ENCODE measurements at places on chromosomes 12 and 14.

DNA sequence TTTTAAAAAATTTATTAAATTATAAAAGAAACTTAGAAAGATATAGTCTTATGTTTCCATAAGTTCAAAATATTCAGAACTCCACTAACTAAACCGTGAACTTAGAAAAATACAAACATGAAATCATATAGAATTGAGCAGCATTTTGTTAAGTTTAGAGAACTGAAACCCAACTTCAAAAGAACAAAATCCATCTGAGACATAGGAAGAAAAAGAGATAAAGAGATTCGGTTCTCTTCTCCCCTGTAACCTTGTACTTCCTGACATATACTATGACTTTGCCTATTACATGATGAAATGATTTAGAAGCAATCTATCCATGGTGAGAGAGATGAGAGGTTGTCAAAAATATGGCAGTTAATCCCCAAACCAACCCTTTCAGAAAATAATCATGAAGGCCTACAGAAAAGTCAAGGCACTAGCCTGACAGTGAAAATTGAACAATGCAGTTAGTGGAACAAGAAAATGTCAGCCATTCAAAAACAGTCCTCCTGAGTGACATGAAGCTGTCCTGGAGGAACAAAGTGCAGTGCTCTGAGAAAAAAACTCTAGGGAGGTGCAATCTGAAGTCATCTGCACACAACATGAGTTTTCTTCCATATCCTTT, 44.0 kb downstream of the C12orf50 start:
- DNase-seq = no peak

DNA sequence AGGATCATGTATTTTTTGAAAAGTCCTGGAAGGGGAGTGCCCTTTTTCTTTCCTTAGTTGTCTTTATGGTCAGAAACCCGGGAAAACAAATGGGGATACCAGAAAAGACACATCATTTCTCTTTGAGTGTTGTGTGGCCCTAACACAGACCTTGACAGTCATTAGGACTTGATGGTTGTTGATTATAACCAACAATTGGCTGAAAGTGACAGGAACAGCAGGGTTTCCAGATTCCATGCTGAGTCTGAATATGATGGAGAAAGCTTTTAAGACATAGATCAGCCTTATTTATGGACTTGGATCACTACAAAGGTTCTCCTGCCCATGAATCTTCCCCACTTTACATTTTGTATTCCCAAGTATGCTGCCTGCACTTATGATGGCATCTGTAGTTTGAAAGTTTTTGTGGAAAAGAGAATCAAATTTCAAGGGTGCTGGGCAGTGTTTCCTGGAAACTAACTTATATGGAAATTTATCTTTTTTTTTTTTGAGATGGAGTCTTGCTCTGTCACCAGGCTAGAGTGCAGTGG, 30.4 kb downstream of the POLR3B start:
- no peak for DNase-seq

DNA sequence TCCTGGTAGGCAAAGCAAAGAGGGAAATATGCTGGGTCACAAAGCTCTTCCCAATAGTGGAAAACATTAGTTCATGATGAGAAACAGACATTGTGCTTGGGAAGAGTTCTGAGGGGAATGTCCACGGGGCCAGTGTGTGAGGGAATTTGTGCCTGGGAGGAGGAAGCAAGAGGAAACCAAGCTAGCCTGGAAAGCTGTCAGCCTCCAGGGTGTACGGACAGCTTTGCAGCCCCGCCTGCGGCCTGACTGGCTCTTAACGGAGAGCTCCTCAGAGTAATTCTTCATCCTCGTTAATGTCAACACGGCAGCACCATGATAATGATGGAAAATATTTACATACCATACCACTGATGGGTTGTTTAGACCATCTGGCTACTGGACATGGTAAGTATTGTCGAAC, 32.4 kb downstream of the PITPNM2 start:
- no peak for DNase-seq

GRCh38 chr12:104749545-104749944, 208.5 kb downstream of the SLC41A2 start:
- no peak for DNase-seq

GRCh38 chr12:24659016-24659415, 289.9 kb downstream of the BCAT1 start:
- no peak for DNase-seq

DNA sequence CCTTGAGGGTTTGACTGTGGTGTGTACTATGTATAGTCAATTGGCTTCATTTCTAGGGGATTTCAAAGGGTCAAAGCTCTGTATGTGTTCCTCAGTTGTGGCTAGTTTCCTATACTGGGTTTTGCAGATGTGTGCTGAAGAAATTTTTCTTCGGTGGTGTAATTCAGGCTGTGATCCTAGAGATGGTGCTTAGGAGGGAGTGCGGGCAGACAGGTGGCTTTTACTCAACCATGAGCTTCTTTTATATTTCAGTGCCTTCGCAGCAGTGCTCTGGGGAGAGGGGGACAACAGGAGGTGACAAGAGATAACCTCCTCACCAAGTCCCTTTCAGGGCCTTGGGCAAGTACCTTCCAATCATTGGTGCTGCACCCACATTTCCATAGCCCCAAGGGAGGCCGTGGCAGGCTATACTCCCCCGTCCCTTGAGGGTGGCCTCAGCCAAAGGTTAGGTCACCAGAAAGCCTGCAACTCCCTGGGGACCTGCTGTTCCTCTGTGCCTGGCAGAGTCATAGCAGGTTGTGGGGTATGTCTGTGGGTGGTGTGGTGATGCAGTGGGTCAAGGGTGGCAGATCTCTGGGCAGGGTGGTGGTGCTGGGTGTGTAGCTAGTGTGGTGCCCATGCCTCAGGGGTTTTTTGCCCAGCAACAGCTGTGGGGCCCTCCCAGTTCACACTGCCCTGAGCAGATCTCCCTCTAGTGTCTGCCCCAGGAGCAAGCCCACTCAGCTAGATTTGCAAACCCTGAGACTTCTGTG, 37.0 kb upstream of the TMX1 start:
- no peak for DNase-seq

- DNase-seq = no peak
These were observed 10.5 kb upstream of the OR10P1 start for GRCh38 chr12:55626154-55626553.

DNA sequence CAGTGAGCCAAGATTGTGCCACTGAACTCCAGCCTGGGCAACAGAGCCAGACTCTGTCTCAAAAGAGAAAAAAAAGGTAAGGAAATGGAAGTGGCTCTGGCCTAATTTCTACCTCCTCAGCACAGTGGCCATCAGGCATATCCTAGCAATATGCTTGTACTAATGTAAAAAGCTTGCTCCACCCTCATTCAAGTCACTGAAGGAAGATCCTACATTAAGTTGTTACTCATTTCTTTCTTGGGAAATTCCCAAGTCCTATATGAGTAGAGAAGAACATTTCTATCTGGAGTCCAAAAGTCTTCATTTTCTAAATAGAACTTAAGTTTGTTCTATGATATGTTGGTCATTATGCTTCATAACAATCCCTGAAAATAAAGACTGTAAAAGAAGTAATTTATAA, 67.3 kb upstream of the HOXC13 start:
- no peak for DNase-seq

DNA sequence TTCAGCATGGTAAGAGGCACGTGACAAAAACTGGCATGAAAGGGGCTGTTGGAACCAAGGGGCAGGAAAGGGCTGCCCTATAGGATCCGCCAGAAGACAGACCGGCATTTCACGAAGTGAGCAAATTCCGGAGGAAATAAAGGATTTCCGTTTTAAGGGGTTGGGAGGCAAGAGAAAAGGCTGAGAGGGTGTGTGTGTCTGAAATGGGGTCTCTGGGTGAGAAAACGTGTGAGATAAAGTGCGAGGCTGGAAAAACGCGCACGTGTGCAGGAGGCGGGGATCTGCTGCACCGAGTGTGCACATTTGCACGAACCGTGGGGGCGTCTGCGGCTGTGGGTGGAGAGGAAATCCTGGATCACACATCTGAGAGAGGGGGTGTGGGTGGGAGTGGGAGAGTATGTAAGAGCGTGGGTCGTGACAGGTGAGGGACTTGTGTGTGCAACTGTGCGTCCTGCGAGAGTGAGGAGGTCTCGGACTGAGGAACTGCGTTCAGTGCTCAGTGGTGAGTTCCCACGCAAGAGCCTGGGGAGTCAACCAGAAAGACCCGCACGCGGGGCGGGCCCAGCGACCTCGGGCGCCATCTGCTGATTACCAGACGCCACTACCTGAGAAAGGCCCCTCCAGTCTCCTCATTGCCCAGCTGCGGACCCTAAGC, 37.0 kb upstream of the P2RX7 start:
- DNase-seq = peak; percentile 64

DNA sequence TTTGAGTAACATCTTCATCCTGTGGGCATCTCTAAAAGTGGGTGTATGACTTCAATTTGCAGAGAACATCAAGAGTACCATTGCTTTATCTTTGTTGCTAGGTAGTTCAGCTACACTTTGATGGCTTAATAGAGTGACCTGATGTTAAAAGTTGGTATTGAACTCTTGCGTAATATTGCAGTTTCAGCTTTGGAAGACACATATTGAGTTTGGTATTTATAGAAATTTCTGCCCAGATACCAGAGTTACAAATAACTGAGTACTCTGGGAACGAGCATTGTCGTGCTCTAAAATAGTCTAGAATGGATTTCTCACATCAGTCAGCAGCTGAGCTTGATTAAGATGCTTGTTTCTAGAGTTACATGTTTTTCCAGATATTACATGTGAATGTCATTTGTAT, 24.8 kb upstream of the AKAP5 start:
- DNase-seq = no peak

DNA sequence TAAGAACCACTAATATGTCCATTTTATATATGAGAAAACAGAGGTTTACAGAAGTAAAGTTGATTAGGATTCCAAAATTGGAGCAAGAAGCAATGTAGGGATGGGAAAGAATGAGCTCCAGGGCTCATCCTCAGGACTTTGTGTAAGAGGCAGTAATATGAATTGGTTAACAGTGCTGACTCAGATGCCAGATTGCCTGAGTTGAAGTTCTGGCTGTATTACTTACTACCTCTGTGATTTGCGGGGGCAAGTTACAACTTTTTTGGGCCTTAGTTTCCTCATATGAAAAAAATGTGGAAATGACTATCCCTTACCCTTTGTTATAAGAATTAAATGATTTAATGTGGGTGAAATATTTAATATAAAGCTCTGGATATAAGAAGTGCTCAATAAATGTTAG, 35.1 kb upstream of the PPP2R5E start:
- DNase-seq = no peak

DNA sequence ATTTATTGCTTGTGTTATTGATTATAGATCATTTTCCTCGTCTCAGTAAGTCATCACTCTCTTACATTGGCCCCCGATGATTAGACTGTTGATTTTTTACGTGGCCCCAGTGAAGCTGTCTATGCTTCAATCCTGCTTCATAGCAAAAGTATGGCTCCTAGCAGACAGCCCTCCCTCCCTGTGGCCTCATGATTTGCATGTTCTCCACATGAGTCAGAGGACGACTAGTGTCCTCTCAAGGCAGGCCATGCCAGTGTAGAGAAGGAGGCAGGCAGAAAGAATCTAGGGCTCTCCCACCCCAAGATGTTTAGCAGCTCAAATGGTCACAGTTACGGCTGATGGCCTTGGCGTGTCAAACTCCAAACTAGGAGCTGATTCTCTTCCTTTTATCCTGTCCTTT, 59.6 kb downstream of the FIGNL2 start:
- DNase-seq = no peak

GRCh38 chr12:31015215-31015614, 58.4 kb upstream of the DDX11 start:
- DNase-seq = no peak

DNA sequence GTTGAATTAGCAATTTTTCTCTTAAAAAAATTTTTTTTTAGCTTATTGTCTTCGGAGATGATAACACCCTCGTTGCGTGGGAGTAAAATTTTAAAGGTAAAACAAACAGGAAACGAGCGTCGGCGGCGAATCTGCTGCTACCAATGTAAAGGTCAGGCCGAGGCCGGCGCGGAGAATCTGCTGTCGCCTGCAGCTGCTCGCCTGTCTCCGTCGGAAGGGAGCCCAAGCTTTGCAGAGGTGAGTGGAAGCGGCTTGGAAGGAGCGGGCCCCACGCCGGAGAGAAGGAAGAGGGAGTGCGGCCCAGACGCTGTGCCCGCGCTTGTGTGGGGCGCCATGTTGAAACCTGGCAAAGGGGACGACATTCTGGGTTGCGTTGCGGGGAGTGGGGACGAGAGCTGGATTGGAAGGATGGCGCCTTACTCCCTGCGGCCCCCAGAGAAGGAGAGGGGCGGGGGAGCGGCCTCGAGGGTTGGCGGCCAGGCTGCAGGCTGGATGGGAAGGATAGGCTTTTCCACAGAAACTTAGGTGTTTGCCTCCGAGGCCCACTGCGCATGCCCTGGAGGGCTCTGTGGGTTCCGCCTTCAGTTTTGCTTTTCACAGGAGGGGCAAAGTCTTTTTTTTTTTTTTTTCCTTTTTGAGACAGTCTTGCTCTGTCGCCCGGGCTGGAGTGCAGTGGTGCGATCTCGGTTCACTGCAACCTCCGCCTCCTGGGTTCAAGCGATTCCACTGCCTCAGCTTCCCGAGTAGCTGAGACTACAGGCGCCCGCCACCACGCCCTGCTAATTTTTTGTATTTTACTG, at the start of gene SNRNP35:
Gene SNRNP35 (plus strand): TSS at position 160 of the 800 bp plus-strand sequence. CDS start 7,402 bp downstream, outside the sequence.
- peak; percentile 74 for DNase-seq

GRCh38 chr12:43063650-43064049, 474.1 kb upstream of the PRICKLE1 start:
- no peak for DNase-seq

DNA sequence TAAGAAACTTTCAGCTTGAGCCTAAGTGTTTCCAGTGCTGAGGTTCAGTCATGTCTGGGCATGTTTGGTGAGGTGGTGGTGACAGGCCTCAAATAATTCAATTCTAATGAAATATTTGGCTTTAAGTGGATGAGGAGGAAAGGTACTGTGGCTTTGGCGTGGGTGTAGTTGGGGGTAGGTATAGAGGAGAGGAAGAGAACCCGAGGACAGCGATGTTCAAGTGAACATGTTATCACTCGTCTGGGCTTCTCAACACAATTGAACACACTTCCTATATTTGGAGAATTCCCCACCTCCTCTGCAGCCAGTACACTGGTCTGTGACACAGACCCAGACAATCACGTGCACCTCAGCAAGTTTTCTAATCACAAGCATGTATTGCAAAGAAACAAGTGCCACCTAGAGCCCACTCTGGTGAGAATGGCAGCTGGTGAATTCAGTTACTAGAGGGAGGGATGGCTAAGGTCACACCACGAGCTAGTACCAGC, 53.0 kb downstream of the IFNG-AS1 start:
- DNase-seq = no peak

DNA sequence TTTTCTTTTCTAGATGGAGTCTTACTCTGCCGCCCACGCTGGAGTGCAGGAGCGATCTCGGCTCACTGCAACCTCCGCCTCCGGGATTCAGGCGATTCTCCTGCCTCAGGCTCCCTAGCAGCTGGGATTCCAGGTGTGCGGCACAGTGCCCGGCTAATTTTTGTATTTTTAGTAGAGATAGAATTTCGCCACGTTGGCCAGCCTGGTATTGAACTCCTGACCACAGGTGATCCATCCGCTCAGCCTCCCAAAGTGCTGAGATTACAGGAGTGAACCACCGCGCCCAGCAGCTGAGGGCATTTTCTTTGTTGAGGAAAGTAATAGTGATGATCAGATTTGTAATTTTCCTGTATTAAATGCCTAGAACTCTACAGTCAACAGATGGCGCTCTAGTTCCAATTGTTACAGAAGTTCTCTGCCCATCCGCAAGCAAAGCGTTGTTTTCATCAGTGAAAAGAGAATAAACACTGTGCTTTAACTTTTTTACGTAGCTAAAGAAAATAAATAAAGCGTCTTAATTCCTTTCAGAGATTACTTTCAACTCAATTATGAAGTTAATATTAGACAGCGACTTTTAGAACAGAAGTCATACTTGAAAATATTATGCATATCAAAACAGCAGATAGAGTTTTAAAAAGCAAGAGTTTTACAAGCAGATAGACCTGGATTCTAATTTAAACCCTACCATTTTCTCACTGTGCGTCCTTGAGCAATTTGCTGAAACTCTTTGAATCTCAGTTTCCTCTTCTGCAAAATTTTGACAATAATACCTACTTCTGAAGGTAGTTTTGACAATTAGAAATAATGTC, 335.1 kb downstream of the DUSP6 start:
- no peak for DNase-seq
